Muscle of leg (tissue), 16 donors: ENCODE measurements at places on chromosomes 3 and 15.

- DNase-seq: no peak
Observed at GRCh38 chr15:37574985-37575384, 359.5 kb upstream of the TMCO5A start.

DNA sequence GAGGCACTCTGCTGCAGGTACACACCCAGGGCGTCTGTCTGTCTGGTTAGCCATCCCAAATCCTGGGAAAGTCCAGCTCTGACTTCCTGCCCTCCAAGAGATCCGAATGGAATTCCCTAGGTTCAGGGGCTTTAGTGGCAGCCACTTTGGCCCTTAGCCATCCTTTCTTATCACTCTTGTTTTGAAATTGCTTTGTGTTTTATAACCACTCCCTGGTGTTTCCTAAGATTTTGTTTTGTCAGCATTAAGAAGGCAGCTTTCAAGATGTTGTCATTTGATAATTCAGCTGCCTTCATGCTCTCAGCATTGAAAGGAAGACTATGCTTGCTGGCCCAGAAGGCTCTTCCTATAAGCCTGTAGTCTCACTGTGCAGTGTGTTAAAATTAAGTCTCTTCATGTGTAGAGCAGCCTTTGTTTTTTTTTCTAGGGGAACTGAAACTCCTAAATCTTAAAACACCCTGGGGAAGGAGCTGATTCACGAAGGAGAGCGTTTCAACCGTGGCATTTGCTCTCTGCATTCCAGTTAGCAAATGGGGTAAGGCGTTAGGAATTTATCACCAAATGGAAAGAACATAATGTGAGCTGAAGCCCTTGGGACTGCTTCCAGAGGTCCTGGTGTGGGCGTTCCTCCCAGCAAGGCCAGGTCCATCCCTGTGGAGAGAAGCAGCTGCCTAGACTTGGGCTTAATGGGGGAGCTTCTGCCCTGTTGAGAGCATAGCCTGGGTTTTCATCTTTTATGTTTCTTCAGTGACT is 14.2 kb upstream of the CLEC3B start:
- DNase-seq: peak; percentile 80

GRCh38 chr3:174355505-174355904 is 503.6 kb upstream of the NAALADL2 start:
- DNase-seq: no peak

- DNase-seq: no peak
Observed at GRCh38 chr3:190591080-190591479, 77.2 kb downstream of the IL1RAP start.

GRCh38 chr3:119343719-119344118 is 49.5 kb downstream of the ARHGAP31 start:
- DNase-seq: no peak

DNA sequence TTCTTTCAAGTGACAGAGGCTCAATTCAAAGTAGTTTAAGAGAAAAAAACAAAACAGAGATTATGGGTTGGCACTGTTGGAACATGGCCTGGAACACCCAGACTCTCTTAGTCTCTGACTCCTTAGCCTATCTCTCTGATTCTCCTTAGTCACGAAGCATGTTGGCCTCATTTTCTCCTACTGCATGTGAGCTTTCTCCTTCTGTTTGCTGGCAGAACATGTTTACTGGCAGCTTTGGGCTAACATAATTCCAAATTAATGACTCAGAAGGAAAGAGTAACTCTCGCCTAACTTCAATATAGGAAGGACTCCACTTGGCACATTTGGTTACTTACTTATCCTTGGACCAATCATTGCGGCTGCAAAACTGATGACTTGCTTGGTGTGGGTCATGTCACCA is 21.7 kb upstream of the CCDC39 start:
- no peak for DNase-seq

DNA sequence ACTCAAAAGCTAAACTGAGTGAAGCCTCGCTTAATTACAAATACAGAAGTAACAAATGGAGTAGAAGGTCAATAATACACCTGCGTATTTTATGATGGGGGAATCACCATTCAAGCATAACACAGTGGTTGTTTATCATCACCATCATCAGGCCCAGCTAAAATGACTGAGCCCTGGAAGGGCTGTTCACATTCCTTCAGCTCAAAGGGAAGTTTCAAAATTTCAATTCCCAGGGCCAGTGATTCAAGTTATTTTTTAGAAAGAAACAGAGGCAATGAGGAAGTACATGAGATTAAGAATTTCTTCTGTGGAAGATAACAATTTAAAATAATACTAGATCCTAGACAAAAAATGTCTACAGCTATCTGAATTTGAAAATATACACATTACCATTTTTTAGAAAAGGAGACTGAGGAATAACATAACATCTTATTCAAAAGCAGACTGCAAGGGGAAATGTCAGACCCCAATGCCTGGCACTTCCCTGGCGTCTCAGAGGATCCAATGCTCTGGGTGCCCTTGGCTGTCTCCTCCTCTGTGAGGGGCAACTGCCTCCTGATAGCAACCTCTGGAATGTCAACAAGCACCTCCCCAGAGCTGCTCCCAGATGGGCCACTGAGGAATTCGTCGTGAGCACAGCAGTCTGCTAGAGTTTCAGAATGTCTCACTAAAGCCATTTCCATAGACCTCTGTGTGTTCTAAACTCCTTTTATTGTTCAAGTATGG is 22.8 kb downstream of the EHD4 start:
- no peak for DNase-seq

- DNase-seq: no peak
Observed at GRCh38 chr15:58862326-58862725, 71.2 kb downstream of the SLTM start.

GRCh38 chr3:44958386-44958785 is 17.6 kb downstream of the ZDHHC3 start:
- no peak for DNase-seq

GRCh38 chr15:76349301-76350070 is 12.9 kb downstream of the ISL2 start:
- no peak for DNase-seq

DNA sequence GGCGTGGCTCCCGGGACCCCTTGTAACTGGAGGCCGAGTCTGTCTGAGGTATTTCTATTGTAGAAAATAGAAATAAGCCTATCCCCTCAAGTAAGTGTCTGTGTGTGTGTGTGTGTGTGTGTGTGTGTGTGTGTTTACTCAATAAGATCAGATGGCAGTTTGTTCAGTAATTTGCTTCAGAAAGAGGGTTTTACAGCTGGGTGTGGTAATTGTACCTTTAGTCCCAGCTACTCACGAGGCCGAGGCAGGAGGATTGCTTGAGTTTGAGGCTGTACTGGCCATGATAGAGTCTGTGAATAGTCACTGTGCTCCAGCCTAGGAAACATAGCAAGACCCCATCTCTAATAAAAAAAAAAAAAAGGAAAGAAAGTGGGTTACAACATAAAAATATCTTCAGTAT is 8.7 kb downstream of the SPINT1 start:
- no peak for DNase-seq

DNA sequence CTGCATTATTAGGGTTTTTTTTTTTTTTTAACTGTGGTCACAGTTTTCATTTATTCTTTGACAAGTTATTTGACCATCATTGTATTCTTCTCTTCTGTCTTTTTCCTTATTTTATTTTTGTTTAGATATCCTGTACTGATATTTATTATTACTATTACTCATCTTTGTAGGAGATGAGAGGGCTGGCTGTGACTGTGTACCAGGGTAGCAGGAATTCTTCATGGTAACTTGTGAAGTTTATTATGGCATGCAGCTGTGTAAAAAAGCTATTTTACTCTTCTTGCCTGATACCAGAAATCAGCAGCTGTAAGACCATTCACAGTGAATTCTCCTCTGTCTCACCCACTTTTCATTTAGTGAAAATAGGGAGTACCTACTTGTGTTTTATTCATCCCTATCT is 44.5 kb downstream of the ATP6V1A start:
- no peak for DNase-seq

- DNase-seq: peak; percentile 16
Observed at GRCh38 chr3:37310666-37311050, 136.3 kb upstream of the LRRFIP2 start.

- DNase-seq: peak; percentile 73
Observed at GRCh38 chr3:42300013-42300412, 34.0 kb upstream of the CCK start.

- DNase-seq: no peak
Observed at GRCh38 chr15:36814708-36815107, 235.3 kb downstream of the CDIN1 start.

GRCh38 chr3:45746777-45747622 is 49.3 kb downstream of the SLC6A20 start:
- no peak for DNase-seq

- DNase-seq: no peak
Observed at GRCh38 chr3:149809699-149810098, 3.3 kb upstream of the RNF13 start.

DNA sequence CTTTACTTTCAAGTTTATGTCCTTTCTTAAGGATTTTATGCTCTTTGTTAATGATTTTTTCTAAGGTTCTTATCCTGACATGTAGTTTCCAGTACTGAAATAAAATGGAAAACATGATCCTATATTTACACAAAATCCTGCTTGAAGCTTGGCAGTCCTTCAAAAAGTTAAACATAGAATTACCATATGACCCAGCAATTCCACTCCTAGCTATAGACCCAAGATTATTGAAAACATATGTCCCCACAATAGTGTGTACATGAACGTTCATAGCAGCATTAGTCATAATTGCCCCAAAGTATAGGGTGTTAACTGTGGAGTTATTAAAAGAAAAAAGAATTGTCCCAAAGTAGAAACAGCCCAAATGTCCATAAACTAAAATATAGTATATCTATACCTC is 33.2 kb downstream of the ITGB5 start:
- peak; percentile 38 for DNase-seq

GRCh38 chr3:169280010-169280585 is 383.4 kb downstream of the MECOM start:
- DNase-seq: no peak

GRCh38 chr15:90660195-90660998 is 56.7 kb upstream of the BLM start:
- DNase-seq: peak; percentile 76

DNA sequence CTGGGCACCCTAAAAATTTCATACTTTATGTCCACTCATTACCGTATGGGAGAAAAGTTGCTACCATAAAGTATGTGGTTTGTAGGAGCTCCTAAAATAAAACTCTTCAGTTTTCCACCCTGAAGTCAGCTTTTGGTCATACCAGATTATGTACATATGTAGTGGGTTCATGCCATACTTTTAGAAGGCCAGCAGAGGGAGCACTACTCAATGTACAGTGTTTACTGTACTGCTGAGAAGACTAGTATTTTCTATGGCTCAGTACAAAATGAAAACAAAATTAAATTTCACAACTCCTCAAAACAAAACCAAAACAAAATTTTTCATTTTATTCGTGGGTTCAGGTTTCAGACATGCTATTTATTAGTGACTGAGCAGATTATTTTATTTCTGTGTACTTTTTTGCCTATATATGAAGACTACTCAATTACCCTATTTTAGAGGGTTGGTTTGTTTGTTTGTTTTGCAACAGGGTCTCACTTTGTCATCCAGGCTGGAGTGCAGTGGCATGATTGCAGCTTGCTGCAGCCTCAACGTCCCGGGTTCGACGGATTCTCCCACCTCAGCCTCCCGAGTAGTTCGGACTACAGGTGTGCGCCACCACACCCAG is 24.3 kb downstream of the NXPE3 start:
- peak; percentile 85 for DNase-seq

- DNase-seq: no peak
Observed at GRCh38 chr3:87287011-87287410, 10.6 kb upstream of the POU1F1 start.

DNA sequence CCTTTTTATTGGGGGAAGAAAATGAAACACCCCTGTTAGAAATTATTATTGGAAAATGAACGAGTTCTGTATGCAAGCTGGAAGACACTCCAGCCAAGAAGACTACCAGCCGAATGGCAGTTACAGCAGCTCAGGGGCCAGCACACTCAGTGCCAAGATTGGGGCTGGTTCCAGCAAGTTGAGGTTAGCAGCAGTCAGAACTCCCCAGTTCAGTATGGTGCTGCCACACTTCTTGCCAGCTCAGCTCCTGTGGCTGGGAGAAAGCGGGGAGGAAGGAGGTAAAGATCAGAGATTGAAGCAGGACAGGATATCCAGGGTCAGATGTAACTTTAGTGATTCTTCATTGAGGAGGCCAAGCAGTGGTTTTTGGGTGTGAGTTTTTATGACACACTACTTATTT is 280.2 kb upstream of the NR2E3 start:
- DNase-seq: no peak
